ENCODE measurements at places on chromosomes 6 and 20.
A peak's percentile ranks its signal among the peaks of the same experiment; 100 is the strongest.

DNA sequence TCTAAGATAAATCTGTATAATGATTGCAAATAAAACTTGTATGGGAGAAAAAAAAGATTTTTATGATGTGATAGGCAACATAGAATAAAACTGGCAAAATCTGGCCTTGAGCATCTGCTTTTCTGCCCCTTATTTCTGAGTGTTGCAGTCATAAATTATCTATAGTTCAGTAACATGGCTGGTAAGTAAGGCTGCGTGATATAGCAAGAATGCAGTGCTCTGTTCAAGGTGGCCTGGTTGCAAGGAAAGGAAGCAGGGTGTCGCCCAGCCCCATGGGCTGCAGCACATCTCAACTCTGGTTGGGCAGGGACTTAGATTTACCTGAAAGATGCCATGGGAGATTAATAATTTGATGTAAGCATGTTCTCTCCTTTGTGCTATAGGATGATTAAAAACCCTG, 579.5 kb downstream of the LMBRD1 start:
- DNase-seq = no peak

DNA sequence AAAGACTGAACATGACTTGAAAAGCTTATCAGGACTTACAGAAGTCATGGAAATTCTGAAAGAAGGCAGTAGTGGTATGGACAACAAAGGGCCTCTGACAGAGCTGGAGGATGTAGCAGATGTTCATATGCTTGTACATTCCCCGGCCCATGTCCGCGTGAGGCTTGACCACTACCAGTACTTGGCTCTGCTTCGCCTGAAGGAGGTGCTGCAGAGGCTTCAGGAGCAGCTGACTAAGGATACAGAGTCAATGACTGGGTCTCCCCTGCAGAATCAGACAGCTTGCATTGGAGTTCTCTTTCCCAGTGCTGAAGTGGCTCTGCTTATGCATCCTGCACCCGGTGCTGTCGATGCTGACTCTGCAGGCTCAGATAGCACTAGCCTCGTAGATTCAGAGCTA, 29.2 kb downstream of the TAF11 start:
- no peak for DNase-seq

DNA sequence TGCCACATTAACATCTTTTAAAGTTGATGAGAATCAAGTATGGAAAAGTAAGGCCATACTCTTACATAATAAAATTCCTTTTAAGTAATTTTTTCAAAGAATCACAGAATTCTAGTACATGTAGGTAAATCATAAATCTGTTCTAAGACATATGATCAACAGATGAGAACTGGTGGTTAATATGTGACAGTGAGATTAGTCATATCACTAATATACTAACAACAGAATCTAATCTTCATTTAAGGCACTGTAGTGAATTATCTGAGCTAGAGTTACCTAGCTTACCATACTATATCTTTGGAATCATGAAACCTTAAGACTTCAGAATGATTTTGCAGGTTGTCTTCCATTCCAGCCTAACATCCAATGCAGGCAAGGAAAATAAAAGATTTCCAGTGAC, 11.6 kb downstream of the PLN start:
- no peak for DNase-seq

- no peak for DNase-seq
These were observed 23.5 kb downstream of the UQCC2 start for GRCh38 chr6:33688006-33688405.

DNA sequence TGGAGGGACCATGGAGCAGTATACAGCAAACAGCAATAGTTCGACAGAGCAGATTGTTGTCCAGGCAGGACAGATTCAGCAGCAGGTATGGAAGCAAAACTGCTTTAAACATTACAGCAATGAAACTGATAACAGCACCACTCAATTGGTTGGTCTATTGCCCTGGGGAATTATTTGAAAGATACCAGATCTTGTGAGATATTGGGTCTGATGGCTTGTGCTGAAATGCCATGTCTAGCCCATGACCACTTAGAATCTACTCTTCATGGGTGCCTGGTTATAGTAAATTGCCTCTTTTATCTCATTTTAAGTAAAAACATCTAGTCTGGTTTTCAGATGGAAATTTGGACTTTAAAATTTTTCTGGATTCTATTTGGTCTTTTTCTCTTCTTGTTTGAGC, 6.3 kb downstream of the NFYA start:
- no peak for DNase-seq

DNA sequence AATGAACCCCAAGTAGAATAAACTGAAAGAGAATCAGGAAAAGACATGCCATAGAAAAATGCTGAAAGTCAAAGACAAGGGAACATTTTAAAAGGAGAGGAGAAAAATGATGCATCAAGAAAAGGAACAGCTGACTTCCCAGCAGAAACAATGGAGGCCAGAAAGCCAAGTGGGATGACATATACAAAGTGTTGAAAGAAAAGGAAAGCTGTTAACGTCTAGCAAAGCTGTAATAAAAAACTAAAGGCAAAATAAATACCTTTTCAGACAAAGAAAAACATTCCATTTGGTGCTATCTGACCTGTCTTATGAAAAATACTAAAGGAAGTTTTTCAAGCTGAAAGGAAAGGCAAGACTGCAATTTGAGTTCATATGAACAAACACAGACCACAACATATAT, 34.1 kb upstream of the PDE10A start:
- DNase-seq = no peak

GRCh38 chr6:137264311-137265075, 45.3 kb upstream of the IFNGR1 start:
- no peak for DNase-seq

GRCh38 chr6:138084904-138085838, 22.0 kb downstream of the PERP start:
- no peak for DNase-seq

- DNase-seq = no peak
These were observed 11.3 kb downstream of the FAM217A start for GRCh38 chr6:4067673-4068072.

- no peak for DNase-seq
These were observed 13.9 kb downstream of the TNFAIP3 start for GRCh38 chr6:137880746-137881521.

- no peak for DNase-seq
These were observed 12.0 kb upstream of the GTF3C6 start for GRCh38 chr6:110946498-110946897.

DNA sequence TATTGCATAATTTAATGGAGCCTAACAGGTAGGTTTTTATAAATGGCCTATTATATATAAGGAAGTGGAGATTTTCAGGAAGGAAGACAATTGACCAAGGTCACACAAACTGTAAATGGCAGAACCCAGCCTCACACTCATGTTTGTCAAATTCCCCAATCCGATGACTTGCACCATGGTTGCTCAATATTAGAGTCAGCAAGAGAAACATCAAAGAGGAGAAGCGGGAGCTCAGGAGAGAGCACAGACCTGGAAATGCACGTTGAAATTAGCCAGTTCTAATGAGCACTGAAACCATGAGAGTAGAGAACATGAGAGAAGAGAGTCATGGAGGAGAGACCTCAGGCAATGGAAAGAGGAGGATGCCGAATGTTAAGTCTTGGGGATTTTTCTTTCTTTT, 13.5 kb upstream of the MLIP start:
- DNase-seq = no peak

- no peak for DNase-seq
These were observed 337.1 kb upstream of the IRAK1BP1 start for GRCh38 chr6:78530208-78530607.

- DNase-seq = peak; percentile 23
These were observed 1.3 kb upstream of the SLC35D3 start for GRCh38 chr6:136920671-136921380.

GRCh38 chr6:80446454-80447045, 340.1 kb downstream of the BCKDHB start:
- DNase-seq = no peak

DNA sequence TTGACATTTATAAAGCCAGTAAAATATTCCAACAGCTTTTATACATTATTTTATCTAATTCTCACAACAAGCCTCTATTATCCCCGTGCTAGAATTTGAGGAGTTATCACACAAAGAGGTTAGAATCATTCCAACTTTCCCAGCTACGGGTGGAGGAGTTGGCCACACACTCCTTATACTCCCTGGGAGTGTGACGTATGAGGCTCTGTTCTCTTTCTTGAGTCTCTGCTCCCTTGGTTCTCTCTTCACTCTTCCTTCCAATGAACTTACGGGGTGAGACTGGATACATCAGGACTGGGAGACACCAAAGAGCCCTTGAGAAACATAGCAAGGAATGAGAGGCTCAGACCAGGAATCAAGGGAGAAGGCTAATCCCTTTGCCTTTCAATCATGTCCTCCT, 185.6 kb upstream of the TAB2 start:
- no peak for DNase-seq
